Transverse colon (tissue), 4 donors: ENCODE measurements at places on chromosomes 1 and 21.

DNA sequence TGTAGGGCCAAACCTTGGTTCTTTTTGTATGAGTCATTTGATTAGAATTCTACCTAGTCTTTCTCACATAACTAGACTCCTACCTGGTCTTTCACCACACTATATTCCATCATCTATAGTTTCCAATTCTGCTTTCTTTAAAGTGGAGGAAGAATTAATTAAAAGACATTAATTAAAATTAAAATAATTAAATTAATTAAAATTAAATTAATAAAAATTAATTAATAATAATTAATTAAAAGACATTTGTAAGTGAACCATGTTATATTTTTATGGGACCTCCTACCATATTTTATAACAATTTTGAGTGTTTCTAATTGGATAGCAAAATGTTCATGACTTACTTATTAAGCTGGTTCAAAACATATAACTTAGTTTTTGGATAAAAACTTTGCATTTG lies 77.4 kb downstream of the CCDC18 start:
- no peak for DNase-seq

DNA sequence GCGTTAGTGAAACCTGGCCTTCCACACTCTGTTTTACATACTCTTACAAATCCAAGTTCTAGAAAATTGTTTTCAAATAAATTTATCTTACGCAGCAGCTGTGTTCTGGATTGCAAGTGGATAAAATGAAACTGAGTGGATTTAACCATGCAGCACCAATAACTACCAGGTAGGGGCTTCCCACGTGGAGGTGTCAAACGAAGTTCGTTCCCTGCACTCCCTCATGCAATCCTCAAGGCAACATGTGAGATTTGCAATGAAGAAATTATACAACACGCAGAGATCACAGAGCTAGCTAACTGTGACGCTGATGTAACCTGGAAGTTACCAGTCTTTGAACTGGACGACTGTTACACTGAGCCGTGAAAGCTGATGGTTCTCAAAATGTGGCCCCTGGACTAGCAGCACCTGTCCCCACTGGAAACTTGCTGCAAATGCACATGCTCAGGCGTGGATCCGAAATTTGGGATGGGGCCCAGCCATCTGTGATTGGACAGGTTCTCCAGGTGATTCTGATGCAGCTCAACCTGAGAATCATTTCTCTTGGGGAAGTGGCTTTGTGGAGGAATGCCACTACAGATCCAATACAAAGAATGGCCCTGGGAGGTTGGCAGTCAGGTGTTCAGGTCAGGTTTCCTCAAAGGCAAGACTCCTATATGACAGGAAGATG lies 36.3 kb downstream of the RSPH1 start:
- peak; percentile 7 for DNase-seq

DNA sequence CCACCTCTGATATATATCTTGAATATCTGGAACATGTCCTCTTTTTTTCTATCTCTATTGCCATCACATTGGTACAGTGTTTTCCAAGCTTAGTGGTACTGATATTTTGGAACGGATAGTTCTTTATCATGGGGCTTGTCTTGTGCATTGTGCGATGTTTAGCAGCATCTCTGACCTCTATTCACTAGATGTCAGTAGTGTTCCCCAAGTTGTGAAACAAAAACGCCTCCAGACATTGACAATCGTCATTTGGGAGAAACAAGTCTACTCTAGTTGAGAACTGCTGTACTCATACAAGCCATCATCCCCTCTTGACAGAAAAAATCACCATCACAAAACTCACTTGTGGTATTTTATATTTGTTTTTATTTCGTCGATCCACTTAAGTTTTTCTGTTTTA lies 79.7 kb upstream of the CHODL start:
- no peak for DNase-seq

- no peak for DNase-seq
Observed at GRCh38 chr21:36089946-36090345, 20.1 kb downstream of the CBR1 start.
